NB4 (cell line): ENCODE measurements at places on chromosomes 7 and 10.

DNA sequence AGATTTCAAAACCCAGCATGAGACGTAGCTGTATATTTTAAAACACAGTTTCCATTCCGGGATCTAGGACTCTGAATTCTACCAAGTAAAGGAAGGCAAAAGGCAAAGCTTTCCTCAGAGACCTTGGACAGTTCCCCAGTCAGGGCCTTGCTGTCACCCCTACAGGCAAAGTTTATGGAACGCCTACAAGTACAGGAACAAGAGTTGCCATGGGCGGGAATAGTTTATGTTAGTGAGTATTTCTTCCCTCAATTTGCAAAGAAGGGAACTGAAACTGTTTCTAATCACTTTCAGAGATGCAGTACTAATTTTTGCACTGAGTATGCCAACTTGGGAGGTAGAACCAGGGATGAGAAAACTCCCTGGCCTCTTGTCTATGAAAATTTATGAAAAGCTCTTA is 68.2 kb upstream of the LRGUK start:
- peak; percentile 12 for DNase-seq

- no peak for DNase-seq
Observed at GRCh38 chr10:118108194-118109026, 61.7 kb upstream of the RAB11FIP2 start.

DNA sequence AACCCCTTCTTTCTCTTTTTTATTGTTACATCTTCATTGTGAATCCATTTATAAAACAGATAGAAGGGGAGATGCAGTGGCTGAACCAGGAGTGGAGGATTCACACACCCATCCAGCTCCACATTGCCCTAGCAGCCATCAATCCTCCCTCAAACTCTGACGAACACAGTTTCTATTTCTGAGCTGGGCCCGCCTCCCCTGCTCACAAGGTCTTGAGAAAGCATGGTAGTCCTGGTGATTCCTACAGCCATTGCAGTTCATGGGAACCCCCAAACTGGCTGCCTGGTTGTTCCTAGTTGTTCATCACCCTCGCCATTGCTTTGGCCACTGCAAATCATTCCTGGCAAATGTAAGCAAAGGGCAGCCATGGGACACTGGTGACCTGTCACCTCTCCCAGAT is 258.5 kb upstream of the AOAH start:
- DNase-seq = no peak

GRCh38 chr10:11329062-11329673 is 282.3 kb downstream of the USP6NL start:
- peak; percentile 84 for DNase-seq

DNA sequence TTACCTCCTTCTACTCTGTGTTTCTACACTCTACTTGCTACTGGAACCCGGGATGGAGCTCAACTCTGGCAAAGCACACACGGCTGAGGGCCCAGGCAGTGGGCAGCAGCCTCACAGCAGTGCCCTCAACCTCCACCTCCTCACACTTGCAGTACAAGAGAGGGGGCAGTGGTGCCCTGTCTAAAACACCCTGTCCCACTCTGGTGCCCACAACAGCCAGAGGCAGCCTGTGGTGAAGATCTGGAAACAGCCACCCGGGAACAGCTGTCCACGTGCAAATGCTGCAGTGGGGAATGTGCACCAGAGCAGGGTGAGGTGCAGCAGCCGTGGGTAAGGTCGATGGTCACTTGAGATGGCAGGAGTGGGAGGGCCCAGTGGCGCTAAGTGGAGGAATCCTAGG is 13.7 kb downstream of the MAT1A start:
- no peak for DNase-seq

- peak; percentile 87 for DNase-seq
Observed at GRCh38 chr10:101817337-101818118, 716 bp downstream of the OGA start.

DNA sequence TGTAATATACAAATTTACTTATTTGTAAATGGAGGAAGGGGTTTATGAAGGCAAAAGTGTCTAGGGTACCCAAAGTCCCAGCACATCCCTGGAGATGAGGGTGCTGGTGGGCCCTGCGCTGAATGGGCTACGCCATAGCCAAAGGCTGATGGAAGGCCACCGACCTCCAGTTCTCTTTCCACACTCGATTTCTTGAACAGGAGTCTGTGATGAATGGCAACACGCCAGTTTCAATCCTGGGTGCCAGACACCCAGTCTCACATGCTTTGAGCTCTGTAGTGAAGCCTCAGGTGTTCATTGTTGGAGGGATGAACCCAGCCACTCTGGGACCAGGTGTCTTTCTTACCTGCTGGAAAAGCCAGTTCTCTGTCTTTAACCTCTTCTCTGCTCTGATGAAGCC is 752 bp downstream of the LRMDA start:
- peak; percentile 56 for DNase-seq

GRCh38 chr10:73379064-73379748 is 20.5 kb upstream of the CFAP70 start:
- DNase-seq = no peak

- no peak for DNase-seq
Observed at GRCh38 chr10:76522547-76522946, 1091.1 kb downstream of the LRMDA start.

DNA sequence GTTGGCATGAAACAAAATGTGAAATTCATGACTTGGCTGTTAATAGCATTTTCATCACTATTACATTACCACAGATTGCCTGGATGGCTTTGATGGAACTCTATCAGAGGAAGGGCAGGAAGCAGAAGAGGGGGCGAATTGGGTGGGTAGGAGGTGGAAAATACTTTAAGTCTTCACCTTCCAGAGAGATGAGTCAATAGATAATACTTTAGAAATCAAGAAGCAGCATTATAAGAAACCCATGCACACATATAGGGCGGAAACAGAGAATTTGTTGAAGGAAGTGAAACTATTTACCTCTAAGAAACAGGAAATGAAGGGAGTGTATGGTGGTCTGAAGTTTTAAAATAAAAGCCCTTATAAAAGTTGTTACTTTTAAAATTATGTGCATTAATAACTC is 152.1 kb upstream of the TARP start:
- DNase-seq = no peak

DNA sequence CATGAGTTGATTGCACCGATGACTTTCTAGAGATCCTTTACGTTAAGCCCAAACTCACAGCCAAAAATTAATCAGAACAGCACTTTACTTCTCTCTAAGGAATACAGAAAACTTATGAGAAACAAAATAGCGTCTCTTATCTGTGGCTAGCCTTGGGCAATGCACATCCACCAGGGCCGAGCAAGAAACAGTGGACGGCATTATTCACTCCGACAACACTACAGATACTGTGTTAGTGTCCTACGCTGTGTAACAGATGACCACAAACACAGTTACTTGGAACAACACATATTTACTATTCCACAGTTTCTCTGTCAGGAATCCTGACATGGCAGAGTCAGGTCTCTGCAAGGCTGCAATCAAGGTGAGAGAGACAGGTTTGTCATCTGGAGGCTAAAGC is 598.3 kb upstream of the ADARB2 start:
- DNase-seq = no peak

DNA sequence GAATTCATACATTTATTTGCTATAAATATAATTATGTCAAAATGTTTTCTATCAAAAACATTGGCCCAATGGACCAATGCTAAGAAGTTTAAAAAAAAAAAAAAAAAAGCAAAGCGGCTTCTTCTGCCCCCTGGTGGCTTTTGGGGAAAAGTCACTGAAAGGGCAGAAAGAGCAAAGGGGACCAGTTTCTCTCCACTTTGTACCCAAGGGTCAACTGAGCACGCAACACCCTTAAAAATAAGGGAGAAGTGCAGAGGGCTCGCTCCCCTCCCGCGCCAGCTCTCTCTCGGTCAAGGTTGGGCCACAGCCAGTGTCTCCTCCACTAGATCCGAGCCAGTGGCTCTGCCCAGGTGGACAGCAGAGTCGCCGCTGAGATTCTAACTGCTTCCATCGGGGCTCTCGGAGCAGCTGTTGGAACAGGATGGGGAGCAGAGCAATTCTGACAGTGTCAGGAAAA is 136.4 kb upstream of the FGFR2 start:
- DNase-seq = peak; percentile 32

GRCh38 chr10:60646966-60647796 is 131.1 kb upstream of the CDK1 start:
- peak; percentile 67 for DNase-seq

GRCh38 chr10:43122096-43122495 is 16.1 kb upstream of the CSGALNACT2 start:
- DNase-seq = no peak

DNA sequence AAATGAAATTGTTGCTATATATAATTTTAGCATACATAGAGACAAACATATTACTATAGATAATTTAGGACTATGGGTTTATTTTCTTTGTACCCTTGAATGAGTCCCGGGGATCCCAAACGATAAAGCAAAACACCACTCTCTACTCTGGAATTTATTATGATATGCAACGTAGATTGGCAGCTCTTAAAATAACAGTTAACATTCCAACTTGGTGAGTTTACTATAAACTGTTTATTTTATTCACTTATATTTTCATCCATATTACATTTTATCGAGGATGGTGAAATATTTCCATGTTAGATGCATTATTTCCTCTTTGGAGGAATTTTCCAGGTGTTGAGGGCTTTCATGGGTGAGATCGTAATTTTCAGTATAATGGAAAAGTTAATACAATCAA is 138.7 kb upstream of the DGKB start:
- no peak for DNase-seq

DNA sequence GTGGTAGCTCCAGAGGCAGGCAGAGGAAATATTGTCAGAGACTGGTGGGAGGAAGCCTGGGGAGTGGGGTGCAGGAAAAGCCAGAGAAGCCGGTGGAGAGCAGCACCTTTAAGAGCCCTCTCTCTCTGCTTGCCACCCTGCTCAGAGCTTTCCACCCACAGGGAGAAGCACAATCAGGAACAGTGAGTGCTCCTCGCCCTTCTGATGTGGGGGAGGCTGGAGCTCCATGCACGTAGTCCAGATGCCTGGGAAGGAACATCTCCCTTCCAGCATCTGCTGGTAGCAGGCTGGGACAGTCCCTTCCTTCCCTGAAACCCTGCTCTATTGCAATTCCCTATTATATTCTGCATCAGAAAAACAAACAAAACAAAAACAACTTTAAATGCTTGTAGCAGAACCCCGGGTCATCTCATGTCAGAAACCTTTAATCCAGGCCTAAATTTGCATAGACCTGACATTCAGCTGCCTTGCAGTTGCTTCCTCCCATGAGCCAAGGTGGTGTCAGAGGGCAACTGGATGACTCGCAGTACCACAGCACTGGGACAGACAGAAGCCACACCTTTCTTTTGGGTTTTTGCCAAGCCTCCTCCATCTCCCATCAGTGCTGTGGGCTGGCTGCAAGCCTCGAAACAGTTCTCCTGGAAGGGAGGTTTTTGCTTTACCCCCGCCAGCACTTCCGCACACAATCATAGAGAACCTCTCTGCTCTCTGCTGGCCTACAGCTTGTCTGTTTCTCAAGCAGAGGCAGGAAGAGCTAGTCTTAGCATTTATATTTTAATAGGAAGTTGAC is 13.1 kb downstream of the AVPI1 start:
- DNase-seq = peak; percentile 82

- DNase-seq = peak; percentile 81
Observed at GRCh38 chr10:70758757-70759514, 26.2 kb downstream of the TBATA start.

GRCh38 chr10:119290301-119291048 is 83.1 kb downstream of the GRK5 start:
- no peak for DNase-seq

DNA sequence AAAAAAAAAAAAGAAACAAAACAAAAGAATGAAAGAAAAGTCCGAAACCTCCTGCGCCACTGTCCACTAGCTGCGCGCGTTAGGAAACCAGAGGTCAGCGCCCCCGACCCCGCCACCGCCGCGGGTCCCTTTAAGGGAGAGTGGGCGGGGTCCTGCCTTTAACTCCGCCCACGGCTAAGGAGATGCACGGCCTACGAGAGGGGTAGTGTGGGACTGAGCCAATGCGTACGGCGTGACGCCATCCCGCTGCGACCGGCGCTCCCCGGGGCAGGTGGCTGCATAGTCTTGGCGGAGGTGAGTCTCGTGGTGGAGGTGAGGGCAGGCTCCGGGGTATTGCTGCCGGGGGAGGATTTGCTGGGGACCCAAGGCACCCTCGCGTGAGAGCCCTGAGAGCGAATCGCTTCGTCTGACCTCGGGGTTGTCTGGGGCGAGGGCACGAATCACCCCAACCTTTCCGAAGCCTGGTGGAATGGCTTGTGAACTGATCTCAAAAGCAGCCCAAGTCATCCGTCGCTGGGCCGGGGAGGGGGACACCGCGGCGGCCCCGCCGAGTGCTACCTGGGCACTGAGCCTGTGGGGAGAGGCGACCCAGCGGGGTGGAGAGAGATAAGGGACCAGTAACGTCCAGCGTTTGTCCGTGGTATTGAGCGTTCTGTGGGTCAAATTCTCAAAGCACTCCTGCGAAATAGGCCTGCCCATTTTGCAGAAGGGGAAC is at the start of gene MRPS17:
Gene MRPS17 (plus strand): TSS at position 241 of the 715 bp plus-strand sequence. CDS start 1,319 bp downstream, outside the sequence.
- DNase-seq = peak; percentile 95

DNA sequence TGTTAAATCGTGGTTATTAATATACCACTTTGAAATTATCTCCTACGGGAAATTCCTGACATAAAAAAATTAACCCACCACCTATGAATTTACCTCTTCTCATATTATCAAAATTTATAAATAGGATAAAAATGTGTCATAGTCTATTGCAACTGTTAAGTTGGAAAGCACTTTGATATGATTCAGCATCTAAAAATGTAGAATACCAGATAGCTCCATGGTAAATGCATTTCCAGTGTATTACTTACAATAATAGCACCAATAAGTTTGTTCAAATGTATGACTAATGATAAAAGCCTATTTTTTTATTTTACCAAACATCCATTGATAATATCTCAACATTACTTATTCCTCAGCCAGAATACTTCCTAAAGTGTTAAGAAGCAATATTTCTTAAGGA is 13.6 kb upstream of the KCND2 start:
- no peak for DNase-seq

DNA sequence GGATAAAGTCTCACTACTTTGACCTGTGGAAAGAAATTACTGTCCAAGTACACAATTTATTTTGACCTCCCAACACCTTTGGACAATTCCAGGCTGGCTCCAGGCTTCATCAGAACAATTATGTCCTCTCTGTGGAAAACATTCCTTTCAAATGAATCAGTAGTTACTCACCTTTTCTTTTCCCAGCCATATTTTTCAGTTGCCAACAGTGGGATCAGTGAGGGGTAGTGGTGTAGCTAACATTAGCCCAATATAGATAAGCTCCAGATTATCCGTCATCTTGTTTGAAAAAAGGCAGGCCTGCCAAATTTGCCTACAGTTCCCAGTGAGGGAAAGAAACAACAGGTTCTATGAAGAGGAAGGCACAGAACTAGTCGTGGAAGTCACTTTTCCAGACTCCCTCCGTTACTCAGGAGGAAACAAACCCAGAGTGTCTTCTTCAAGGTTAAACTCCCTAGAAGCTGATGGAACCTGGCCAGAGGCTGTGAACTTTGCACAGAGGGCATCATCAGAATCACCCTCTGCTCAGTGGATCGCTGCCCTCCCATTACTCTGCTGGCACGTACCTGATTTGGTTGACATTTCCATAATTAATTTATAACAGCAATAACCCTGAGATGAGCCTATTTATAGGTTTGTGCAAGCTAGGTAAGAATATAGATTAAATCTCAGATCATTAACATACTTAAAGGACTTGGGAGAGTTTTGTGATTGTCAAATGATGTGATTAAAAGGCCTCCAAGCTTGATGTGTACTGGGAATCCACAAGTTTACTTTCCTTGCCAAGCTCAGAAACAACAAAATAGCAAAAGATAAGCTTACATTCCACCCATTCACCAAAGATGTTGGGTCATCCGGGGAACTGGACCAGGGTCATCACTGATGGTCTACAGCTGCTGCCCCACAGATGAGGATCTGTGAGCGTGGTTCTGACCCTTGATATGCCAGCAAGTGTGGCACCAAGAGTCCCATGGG is 654.6 kb upstream of the GALNT17 start:
- no peak for DNase-seq

- DNase-seq = no peak
Observed at GRCh38 chr7:155355176-155355575, 57.5 kb downstream of the INSIG1 start.
